Glutamatergic neuron (in vitro differentiated cells): ENCODE measurements at places on chromosomes 3 and 15. TPM values are rescaled to one million over a fixed set of nuclear protein-coding genes. Genes with fewer than 3 reads are reported as not detected.

DNA sequence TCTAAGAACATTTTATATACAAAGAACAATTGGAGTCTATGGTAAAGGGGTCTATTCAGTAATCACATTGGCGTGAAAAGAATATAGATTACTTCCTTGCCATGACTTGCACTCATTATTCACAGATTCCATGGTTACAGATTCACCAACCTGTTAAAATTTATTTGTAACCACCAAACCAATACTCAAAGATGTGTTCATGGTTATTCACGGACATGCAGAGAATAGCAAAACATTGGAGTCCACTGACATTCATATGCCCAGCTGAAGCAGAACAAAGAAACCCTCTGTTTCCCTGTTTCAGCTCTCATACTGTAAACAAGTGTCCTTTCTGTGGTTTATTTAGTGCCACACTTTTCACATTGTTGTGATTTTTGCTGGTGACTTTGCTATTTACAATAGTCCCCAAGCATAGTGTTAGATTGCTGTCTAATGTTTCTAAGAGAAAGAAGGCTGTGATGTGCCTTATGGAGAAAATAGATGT is 185.8 kb upstream of the TTC14 start:
- DNase-seq = no peak

DNA sequence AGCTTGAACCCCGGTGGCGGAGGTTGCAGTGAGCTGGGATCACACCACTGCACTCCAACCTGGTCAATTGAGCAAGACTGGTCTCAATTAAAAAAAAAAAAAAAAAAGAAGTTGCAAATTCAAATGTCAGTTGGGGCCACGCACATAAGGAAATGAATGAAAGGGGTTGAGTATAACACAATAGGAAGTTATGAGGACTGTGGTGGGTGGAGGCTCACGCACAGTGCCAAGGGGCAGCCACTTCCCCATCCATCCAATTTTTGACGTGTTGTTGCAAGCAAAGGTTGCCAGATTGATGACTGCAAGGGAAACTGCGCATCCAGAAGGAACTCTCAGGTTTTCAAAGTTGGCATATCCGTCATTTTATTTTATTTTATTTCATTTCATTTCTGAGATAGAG is 532.2 kb downstream of the NTRK3 start:
- DNase-seq = no peak

DNA sequence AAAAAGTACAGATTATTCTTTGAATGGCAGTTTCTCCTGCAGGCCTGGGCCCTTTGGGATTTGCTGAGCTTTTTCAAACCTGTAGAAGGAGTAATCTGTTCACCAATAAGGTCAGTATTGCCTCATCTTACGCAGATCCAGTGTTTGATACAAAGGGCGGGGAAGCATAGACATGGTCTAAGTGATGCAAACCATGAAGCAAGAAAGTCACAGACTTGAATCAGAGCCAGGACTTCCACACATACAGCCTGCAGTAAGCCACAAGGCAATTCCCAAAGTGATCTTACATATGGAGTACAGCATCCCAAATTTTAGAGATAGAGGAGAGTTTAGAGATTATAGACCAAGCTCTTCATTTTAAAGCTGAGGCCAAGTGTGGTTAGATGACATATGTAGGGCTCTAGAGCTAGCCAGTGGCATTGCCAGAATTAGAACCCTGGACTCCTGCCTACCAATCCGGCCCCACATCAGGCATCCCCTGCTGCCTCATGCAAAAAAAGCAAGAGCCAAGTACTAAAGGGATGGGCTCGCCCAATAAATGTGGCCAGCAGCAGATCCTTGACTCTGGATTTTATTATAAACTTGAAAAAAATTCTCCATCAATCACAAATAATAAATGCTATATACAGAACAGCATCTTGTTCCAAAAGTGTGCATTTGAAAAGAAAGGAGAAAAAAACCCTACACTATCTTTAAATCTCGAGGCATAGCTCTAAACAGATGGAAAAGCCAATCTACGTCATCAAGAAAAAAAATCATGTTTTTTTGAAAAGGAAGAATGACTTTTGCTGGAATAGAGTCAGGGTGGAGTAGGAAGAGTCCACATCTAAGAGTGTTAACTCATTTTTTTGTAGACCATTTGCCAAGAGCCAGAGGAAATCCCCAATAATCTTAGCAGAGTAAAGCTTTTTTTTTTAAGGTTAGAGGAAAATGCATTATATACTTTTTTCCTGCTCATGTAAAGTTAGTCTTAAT is 24.0 kb downstream of the ABI3BP start:
- DNase-seq = no peak

DNA sequence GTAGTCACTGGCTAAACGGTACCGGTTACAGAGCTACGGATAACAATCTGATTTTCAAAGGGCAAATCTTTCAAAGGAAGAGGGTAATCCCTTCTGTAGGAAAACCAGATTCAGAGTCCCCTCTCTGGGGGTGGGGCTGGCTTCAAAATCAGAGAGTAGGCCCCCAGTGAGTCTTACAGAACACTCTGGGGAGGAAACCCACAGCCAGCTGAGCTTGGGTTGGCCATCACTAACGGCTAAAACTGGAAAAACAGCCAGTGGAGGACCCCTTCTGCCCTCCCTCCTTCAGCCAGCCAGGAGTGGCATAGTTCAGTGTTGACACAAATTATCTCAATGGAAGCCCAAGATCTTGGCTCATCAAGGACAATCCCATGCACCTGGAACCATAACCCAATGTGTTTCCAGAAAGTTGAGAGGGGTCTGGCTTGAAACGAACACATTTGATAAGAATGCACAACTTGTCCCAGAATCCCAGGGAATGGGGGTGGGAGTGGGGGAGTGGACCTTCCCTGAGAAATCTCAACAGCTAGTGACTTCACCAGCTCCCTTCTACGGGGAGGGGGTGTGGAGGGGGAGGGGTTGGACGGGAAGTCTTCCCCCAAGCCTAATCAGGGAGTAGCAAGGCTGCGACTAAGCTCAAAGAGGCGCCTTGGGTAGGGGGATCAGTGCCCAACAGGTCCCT is 1.0 kb downstream of the RASL12 start:
- DNase-seq = no peak

DNA sequence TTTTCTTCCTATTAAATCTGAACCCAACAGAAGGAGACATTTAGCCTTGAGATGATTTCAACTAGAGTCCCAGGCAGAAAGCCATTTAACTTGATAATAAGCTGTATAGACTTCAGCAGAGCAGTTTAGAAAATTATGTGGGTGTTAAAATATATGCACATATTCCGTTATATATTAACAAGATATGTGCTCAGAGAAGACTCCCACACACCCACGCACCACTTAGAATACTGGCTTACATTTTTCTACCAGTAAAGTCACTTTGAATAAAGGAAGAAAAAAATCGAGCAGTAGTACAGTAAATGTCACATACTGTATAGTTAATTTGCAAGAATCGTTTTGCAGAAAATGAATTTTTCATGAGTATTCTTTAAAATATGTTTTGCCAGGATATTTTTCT is 599.3 kb downstream of the FGF12 start:
- DNase-seq = no peak

The NMB gene
- total RNA-seq = 6.9 TPM

The TMCO5A gene
- total RNA-seq = not detected

The IL5RA gene
- total RNA-seq = not detected

The CCDC9B gene
- total RNA-seq = 0.49 TPM

The SLCO2A1 gene
- total RNA-seq = not detected

The TMEM207 gene
- total RNA-seq = not detected

The CYP8B1 gene
- total RNA-seq = not detected

The FSTL1 gene
- 206 TPM for total RNA-seq
